ENCODE measurements at places on chromosomes 1 and 21. TPM values are rescaled to one million over a fixed set of nuclear protein-coding genes. Genes with fewer than 3 reads are reported as not detected.

DNA sequence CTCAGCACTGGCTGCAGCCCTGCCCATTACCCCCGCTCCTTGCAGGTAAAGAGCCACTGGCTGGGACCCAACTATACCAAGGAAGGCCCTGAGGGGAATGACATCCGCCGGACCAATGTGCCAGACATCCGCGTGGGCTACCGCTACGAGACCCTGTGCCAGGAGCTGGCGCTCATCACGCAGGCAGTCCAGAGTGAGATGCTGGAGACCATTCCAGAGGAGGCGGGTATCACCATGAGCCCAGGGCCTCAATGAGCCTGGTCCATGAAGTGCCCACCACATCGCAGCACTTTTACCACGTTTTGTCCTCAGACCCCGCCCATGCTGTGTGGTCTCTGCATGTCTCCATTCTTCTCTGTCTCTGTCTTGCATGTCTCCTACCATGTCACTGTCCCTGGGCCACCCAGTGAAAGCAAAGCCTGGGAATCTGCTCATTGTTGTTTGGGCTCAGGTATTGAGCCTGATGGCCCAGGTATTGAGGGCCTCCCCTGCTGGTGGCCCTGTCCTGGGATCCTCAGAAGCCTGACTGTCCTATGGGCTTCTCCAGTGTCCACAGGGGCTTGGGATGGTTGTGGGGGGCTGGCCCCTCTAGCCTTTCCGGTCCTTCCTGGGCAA, 11.4 kb downstream of the AMPD2 start:
- no peak for DNase-seq
- no peaks in the 10 kb centered on the region for H3K27me3 ChIP-seq
- no peak overlapping the region for H3K27ac ChIP-seq
- H3K36me3 ChIP-seq = peaks cover 9% of the 10 kb centered on the region

Gene S100A9
- total RNA-seq = not detected

Gene HSD3B2
- total RNA-seq = not detected

- DNase-seq = no peak
- no peaks in the 10 kb centered on the region for H3K36me3 ChIP-seq
- no peaks in the 10 kb centered on the region for H3K27me3 ChIP-seq
Measured at GRCh38 chr1:94899756-94900155, 27.2 kb downstream of the CNN3 start.

DNA sequence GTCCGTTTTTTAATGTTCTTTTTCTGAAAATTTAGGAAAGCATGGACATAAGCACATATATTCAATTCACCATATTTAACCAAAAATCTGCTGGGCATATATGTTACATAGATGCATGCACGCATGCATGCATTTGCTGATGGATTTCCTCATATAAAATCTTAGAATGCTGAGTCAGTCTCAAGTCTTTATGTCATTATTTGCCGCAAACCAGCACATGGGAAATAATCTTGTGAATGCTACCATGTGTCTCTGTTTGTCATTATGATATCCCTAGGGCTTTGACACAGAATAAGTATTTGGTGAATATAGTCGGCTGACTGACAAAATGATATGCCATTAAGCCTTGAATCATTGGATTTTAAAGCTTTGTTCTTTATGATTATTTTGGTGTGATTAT, 776.5 kb downstream of the KCNT2 start:
- H3K36me3 ChIP-seq = no peaks in the 10 kb centered on the region
- H3K4me1 ChIP-seq = no peaks in the 10 kb centered on the region
- DNase-seq = no peak
- no peaks in the 10 kb centered on the region for H3K27me3 ChIP-seq

Gene CD1B
- not detected for total RNA-seq

GRCh38 chr1:119358636-119359035, 9.9 kb upstream of the HAO2 start:
- H3K4me3 ChIP-seq = no peak overlapping the region
- DNase-seq = no peak
- peaks cover 39% of the 10 kb centered on the region for H3K27me3 ChIP-seq
- H3K27ac ChIP-seq = no peak overlapping the region
- no peaks in the 10 kb centered on the region for H3K4me1 ChIP-seq
- H3K36me3 ChIP-seq = no peaks in the 10 kb centered on the region

Gene ZNF648
- total RNA-seq = 0.07 TPM
